ENCODE measurements at places on chromosomes 1 and 21.
A peak's percentile ranks its signal among the peaks of the same experiment; 100 is the strongest.

GRCh38 chr1:77313491-77313890, 31.7 kb downstream of the AK5 start:
- no peak for DNase-seq

DNA sequence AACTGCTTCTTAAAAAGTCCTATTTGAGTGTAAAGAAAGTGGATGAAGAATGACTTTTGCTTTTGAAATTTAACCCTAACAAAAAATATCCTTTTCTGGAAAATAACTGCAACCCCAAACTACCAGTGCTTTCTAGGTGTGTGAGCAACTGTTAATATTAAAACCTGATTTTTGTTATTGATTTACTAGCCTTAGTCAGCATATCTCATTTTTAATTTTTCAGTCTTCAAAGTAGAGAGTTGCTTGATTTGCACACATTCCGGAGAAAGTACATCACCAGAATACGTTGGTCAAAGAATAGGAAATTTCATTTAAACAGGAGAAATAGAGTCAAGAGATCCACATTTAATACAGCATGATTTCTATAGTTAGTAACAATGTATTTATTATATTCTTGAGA, 141.8 kb upstream of the ADAMTS5 start:
- DNase-seq: no peak

GRCh38 chr1:171126504-171126903, 35.8 kb downstream of the FMO3 start:
- DNase-seq: no peak

DNA sequence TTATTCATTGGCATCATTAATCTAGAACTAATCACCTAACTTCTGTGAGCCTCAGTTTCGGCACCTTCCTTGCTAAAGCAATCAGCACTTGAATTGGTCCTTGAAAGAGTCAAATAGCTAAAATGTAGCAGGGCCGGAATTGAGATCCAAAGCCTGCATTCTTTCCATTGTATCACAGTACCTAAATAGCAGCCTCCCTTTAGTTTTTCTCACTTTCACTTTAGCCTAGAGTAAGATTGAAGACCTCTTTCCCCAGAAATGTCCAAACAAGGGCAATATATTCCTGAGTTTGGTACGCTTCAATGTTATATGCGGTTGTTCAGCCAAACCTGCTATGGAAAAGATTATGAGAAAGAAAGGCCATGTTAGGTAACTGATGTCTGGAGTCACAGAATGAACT, 121.9 kb upstream of the BMP8A start:
- no peak for DNase-seq

- DNase-seq: no peak
Observed at GRCh38 chr1:27478098-27478497, 11.9 kb downstream of the WASF2 start.

DNA sequence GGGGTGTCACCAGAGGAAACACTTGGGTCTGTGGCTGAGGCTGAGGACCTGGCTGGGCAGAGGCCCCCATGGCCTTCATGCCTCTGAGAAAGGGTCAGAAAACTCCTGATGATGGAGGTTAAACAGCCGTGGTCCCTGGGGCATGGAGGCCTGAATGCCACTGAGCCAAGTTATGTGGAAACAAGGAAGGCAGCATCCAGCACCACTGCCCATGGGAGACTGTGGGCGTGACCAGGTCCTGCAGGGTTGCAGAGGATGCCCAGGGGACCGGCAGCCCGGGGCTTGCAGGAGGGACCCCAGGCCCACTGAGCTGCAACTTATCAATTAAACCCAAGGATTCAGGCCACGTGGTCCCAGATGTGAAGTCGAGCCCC, 18.9 kb upstream of the COL6A2 start:
- DNase-seq: no peak

DNA sequence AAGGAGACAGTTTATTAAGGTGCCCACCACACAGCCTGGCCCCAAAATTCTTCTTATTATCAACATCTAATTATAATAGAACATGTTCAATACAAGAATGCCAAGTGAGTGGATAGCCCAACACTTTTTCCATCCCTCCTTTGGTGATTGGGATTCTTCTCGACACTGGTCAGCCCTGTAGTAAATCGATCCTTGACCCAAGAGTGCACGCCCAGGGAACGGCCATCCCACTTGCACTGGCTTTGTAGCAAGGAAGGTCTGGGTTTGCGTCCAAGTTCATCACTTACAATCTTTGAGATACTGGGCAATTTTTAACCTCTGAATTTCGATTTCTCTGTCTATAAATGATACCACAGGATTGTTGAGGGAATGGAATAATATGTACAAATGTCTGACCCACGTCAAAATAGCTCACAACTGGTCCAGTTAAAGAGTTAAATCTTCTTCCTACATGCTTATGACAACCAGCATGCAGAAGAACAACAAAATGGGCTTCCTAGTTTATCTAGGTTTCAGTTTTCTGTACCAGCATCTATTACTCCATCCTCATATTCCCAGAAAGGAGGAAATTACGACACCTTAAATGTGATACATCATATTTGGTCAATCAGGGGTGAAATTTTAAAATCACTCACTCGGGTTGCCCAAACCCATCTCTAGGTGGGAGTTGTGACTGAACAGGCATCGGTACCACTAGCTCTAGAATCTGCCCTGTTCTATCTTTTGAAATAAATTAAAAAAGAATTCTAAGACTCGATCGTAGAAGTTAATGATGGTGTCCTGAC, 161.8 kb downstream of the CLIC6 start:
- DNase-seq: no peak

DNA sequence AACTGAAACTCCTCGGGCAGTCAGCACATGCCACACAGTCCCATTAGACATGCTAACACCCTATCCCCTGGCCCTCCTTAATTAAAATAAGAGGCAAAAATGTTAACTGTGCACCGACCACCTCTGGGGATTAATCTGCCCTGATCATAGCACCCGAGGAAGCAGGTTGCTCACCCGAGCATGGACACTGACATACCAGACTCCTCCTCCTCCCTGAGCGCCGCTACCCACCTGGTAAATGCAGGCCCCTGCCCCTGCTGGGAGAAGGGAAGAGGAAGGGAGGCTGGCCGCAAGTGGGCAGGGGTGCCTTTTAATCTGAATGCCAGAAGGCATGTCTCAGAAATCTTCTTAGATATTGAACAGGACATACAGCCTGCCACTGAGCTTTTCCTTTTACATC, 360.9 kb downstream of the RRAGC start:
- peak; percentile 60 for DNase-seq

DNA sequence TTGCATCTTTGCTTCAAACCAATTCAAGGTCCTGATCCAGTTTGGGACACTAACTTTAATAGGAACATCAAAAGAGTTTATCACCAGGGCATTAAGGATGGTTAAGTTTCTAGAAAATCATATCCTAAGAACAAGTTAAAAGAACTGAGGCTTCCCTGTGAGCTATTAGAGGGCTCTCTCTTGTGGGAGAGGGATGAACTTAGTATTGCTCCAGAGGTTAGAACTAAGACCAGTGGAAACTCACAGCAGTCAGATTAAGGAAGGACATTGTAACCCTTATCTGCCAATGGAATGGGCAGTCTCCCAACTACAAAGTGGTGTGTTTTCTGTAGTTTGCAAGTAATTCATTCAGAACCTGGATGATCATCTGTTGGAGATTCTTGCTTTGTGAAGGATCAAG, 36.8 kb downstream of the UBE2U start:
- DNase-seq: no peak

DNA sequence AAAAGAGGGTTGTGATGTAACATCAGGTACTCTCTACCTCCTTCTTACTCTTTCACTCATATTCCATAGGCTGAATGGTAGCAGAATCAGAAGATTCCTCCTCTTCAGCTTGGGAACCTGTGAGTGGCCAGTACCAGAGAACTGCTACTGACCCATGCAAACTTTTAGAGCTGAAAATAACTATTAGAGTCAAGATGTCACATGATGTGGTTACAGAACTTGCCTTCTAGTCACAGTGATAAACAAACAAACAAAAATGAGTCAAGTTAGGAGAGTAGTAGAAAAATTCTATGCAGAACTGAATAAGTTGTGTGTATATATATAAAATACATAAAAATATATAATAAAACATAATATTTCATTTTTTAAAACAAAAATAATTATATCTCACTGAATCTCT, 47.6 kb upstream of the RGS1 start:
- no peak for DNase-seq

DNA sequence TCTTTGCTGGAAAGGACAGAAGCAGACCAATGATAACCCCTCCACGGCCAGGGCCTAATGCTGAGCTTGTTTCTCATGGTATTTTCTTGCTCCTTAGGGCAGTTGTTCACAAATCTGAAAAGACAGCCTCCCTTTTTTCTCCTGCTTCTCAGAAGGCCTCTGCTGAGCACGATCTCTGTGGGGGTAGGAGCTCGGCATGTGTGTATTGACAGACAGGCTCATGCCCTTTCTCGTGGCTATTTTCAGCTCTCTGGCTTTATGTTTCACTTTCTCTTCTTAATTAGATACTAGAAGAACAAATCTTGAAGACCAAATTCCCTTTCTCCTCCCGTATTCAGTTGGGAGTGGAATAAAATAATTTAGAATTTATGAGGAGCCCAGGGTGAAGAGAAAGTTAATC, 768 bp upstream of the RIIAD1 start:
- DNase-seq: no peak

DNA sequence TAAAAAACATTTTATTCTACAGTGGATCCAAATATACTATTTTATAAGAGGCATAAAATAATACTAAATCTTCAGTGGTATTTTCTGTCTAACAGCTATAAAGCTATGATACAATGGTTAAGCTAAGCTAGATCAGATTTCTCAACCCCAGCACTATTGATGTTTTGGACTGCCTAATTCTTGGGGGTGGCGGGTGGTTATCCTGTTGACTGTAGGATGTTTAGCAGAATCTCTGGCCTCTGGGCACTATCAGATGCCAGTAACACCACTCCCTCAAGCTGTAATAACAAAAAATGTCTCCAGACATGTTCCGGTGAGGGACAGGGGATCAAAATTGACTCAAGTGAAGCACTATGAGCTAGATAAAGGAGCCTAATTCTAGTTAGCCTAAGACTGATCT, 118.5 kb downstream of the APP start:
- no peak for DNase-seq

- no peak for DNase-seq
Observed at GRCh38 chr1:155850345-155850744, 6.7 kb downstream of the GON4L start.

- no peak for DNase-seq
Observed at GRCh38 chr1:111483166-111483565, 9.4 kb downstream of the C1orf162 start.

DNA sequence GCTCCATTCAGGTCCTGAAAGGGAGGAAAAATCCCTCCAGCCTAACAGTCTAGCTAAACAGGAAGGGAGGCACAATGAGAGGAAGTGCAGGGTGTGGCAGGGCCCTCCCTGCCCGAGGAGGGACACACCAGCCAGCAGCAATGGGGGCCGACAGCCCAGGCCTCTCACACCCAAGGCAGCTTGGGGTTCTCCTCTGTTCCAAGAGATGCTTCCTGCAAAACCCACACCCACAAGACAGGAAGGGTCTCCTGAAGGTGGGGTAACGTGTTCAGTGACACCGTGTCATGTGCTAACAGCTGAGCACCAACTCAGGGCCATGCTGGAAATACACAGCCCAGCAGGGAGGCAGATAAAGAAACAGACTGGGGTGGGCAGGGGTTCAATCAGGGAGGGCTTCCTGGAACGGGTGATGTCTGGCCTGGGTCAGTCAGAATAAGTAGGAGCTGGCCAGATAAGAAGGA, 10.2 kb downstream of the ECE1 start:
- no peak for DNase-seq

DNA sequence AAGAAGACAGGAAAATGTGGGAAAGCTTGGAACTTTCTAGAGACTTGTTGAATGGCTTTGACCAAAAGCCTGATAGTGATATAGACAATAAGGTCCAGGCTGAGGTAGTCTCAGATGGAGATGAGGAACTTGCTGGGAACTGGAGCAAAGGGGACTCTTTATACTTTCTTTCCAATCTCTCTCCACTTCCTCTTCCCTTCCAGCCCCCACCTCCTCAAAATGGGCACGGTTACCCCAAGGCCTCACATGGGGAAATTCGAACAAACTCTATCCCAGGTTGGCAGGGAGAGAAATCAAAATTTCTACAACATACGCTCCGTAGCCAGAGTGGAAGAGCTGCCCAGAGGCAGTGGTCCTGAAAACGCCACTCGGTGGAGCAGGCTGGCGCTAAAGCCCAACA, 15.2 kb downstream of the PPT1 start:
- no peak for DNase-seq

- no peak for DNase-seq
Observed at GRCh38 chr1:33065301-33065700, 15.7 kb upstream of the AZIN2 start.

- DNase-seq: no peak
Observed at GRCh38 chr1:106447466-106447865, 609.0 kb upstream of the PRMT6 start.

DNA sequence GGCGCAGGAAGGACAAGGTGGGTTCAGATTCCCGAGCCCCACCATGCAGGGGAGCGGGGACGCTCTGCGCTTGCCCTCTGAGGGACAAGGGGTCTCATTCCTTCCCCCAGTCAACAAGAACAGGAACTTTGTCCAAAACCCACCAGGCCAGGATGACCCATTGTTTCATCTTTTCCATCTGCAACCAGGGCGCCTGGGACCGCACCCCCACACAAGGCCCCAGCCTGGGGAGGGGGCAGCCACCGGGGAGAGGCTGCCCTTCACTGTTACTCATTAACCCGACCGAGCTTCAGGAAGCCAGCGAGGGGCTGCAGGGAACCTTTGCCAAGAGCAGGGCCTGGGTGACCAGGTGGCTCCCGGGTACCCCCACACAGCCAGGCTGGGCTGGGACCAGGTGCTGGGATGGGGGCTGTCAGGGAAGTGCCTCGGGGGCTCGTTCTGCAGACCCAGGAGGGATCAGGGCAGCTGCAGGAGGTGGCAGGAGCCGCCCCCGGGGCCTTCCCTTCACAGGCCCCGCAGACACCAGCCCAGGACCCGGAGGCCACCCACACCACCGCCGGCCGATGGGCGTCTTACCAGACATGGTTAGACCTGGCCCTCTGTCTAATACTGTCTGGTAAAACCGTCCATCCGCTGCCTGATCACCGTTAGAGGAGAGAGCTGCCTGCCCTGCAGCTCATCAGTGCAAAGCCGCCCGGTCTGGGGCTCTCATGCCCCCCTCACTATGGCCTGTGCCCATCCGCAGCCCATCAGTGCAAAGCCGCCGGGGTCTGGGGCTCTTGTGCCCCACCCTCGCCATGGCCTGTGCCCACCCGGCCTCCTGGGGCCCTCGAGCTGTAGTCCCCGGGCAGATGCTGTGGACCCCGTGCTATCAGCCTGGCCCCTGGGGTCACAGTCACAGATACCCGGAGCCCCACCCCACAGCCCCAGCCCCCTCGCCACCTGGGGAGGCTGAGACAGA, 4.9 kb upstream of the TTLL10 start:
- DNase-seq: no peak

- no peak for DNase-seq
Observed at GRCh38 chr21:44919913-44920693, 596 bp downstream of the ITGB2 start.

All from NCI-H526 treated with DMSO at 0.1 percent for 48 hours (cell line).